ENCODE measurements at places on chromosomes 12 and 14.

GRCh38 chr14:77108753-77109152, 10.7 kb downstream of the CIPC start:
- no peak for DNase-seq

DNA sequence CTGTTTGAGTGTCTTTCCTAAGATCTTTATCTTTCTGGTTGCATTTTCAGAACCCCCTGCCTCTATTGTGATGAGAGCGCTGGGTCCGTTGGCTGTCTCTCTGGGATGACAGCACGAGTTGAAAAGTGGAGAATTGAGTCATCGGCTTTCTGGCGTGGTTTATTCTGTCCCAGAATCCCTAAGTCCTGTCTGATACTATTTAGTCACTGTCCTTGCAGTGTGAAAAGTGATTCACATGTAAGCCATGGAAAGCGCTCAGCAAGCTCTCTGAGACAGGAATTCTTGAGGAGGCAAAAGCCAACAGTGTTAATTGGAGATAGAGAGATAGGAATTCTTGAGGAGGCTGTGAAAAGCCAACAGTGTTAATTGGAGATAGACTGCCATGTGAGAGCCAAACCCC, 121.7 kb downstream of the CHST11 start:
- no peak for DNase-seq

DNA sequence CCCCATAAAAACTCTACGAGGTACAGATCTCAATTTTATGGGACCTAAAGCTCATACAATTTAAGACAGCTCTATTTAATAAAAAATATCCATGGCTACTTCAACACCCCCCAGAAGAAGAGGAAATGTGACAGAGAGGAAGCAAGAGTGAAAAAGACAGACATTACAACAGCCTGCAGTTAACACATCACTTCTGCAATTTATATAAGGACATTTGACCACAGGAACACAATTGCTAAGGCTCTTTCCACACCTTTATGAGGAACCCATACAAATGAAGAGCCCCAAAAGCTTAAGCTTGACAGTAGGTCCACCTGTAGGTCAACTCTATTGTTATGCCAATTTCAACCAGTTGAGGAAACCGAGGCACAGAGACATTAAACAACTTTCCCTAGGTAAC, 5.6 kb downstream of the OR10P1 start:
- DNase-seq, result peak; percentile 52

DNA sequence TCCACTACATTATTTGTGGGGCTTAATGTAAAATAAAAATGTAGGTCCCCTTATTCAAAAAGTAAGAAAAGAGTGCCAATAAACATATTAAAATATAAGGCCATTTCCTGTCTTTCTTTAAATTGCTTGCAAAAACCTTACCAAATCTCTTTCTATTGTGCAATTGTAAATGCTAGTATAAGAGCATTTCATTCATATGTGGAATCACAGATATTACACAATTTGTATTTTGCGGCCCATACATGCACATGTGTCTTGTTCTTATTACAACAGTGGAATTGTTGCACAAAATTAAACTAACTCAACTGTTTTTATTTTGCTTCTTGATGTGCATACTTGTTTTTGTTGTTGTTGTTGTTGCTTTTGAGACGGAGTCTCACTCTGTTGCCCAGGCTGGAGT, 20.1 kb upstream of the CRADD start:
- no peak for DNase-seq

GRCh38 chr12:51023625-51024382, 2.4 kb downstream of the SLC11A2 start:
- no peak for DNase-seq

GRCh38 chr14:94602722-94603121, 9.5 kb upstream of the SERPINA3 start:
- DNase-seq, result no peak

- no peak for DNase-seq
Measured at GRCh38 chr12:131861261-131862083, 33.0 kb upstream of the ULK1 start.

- no peak for DNase-seq
Measured at GRCh38 chr14:77965919-77966435, 166.1 kb downstream of the ADCK1 start.

DNA sequence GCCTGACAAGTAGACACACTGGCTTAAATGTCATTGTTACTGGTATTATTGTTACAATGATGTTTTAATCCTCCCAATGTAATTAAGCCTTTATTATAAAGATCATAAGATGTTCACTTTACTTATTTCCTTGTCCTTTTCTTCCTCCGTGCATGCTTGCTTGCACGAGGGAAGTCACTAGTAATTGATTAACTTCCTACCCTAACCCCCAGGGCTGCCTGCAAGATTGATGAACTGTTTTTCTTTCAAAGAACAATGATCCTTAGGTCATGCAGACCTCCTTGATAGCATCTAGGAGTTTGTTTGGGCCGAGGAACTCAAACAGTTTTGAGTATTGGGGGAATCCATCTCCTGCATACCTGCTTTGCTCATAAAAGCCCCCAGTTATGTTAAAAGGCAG, 43.0 kb downstream of the GLRX5 start:
- DNase-seq, result no peak

GRCh38 chr12:86228656-86229055, 27.5 kb downstream of the MGAT4C start:
- DNase-seq, result no peak

GRCh38 chr12:87464565-87464964, 564.6 kb downstream of the C12orf50 start:
- no peak for DNase-seq

GRCh38 chr14:97390096-97390724, 593.0 kb downstream of the VRK1 start:
- no peak for DNase-seq

GRCh38 chr14:32329146-32329545, at the start of gene AKAP6:
Gene AKAP6 (plus strand): TSS chr14:32329298. CDS start chr14:32433494, 104,196 bp downstream.
- DNase-seq, result peak; percentile 96
